ENCODE measurements at places on chromosomes 13 and 19.

DNA sequence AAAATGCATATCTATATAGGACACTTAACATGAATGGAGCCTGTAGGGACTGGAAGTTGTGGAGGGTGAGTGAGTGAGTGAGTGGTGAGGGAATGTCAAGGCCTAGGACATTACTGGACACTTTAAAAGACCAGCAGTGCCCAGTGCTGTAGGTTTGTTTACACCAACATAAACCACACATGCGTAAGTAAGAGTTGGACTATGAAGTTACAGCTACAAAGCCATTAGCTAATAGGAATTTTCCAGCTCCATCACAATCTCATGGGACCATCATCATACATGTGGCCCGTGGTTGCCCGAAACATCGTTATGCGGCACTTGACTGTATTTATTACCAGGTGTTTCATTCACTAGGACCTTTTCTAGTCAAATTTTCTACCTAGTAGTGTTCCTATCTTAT lies 49.2 kb downstream of the LATS2 start:
- no peak for DNase-seq

GRCh38 chr13:85543144-85543543 lies 256.1 kb downstream of the SLITRK6 start:
- DNase-seq: no peak

DNA sequence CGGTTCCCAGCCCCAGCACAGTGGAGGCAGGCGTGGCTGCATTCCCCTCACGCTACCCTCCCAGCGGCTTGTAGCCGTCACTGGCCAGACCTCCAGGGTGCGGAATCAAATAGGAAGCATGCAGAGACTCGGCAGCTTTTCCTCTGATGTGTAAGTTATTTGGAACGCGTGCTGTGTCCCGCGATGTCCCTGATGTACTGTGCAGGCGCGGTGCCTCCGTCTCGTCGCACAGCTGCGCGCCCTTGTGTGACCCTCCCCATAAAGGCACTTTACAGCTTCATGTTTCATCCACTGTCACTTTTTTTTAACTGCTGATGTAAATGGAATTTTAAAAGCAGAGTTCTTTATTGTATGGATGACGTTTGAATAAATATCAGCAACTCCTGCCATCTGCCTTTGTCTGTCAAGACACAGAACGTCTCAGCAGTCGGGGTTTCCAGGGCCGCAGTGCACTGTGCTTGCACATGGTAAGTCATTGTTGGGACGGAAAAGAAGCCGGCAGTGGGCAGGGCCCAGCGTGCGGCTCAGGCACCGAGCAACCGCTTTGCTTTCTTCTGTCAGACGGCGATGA lies 7.3 kb upstream of the F7 start:
- DNase-seq: no peak

GRCh38 chr19:11387162-11388034 lies 3.3 kb upstream of the EPOR start:
- DNase-seq: no peak

DNA sequence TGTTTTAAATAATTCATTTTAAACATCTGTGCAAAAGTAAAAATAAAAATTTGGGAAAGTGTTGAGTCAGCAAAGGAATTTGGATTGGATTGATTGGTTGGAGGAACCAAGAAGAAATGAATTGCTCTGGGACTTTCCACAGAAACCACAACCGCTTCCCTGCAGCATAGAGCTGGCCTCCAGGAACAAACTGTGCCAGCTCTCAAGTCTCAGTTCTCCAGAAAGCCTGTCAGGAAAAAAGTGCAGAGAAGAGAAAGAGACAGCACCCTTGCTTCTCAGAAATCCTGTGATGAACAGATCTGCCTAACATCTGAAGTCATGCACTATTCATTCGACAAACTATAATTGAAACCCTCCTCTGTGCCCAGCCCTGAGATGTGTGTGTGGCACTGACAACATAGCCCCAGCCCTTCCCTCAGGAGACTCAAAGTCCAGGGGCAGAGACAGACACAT lies 14.8 kb downstream of the LYPD3 start:
- DNase-seq: no peak

DNA sequence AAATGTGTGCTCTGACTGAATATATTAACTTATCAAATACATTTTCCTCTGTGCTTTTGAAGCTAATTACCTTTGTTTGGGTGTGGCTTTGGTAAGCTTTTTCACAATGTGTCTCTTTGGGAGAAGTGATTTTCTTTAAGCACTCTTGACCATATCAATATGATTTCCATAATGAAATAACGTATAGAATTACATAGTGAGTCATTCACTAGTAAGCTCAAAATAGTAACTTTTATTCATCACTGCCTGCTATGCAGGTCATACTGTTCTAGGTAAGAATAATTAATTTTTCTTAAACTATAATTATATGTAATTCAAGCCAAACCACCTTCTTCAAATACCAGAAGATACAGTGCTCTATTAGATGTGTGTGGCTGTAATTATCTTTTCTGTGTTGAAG lies 480.7 kb downstream of the MYO16 start:
- DNase-seq: no peak

DNA sequence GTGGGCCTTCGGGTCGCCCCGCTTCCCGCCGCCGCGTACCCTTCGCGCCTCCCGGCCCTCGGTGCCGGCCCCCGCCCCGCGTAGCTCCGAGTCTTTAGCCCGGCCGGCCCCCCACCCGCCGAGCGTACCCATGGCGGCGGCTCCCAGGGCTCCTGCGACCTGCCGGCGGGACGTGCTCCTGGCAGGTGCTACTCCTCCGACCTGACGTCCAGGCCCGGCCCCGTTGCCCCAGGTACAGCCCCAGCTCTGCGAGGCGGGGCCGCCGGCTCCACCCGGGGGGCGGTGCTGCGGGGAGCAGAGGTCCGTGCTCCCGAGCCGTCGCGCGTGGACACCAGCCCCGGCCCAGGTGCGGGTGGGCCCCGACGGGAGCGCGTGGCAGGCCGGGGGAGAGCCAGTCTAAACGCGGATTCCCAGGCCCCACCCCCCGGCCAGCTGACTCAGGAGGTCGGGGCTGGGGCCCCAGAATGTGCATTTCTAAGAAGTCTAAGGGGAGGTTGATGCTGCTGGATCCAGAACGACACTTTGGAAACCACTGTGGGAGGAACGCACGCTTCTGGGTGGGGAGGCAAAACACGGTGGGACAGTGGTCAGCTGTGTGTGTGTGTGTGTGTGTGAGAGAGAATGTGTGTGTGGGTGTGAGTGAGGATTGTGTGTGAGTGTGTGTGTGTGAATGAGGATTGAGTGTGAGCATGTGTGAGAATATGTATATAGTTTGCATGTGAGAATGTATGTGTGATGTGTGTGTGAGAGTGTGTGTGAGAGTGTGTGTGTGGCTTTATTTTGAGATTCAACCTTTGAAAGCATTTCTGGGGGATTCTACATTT lies at the start of gene SLC15A1:
Gene SLC15A1 (minus strand): TSS at position 206 of the 824 bp plus-strand sequence. CDS start 74 bp downstream, at position 132.
- no peak for DNase-seq

- DNase-seq: no peak
Measured at GRCh38 chr13:24777171-24777570, 13.2 kb downstream of the RNF17 start.

DNA sequence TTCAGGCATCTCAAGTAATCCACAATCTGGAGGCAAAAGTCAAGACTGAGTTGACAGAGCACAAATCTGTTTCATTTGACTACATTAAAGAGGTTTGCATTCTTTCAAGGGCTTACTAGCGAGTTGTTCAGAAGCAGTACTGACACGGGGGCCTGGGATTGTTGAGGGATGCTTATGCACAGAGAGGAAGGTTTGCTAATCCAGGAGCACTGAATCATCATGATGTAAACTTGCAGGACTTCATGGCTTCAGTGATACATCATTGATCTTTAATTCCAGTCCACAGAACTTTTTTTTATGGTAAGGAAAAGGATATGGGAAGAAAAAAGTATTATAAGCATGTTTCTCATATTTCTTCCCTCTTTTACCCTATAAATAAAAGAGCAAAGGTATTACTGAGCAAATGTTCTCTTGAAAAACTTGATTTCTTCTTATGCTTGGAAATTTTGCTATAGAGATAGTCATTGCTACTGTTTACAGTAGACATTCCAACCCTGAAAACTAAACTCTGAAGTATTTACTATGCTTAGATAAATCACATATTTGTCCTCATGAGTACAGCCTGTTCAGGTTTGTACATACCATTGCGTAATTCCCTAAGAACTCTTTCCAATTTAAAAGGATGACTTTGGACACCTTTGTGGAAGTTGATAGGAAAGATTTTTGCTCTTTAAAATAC lies 65.8 kb upstream of the KPNA3 start:
- no peak for DNase-seq

GRCh38 chr13:85659493-85659892 lies 139.7 kb downstream of the SLITRK6 start:
- no peak for DNase-seq

DNA sequence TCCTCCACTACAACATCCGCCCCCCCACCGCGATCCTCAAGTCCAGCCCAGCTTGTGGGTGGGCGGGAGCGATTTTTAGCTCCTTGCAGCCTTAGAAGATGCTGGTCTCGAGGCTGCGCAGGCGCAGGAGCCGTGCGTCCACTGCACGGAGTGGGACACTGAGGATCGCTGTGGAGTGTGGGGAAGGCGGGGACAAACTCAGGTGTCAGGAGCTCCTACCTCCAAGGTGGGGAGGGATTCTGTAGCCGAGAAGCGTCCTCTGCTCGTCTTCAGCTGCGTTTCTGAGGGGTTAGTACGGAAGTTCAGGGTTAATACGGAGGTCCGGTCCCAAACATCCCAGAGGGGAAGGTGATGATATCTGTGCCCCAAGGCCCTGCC lies at the start of gene RTBDN:
Gene RTBDN (minus strand): TSS at position 14 of the 378 bp plus-strand sequence. CDS start 4,600 bp downstream, outside the sequence.
- DNase-seq: no peak

GRCh38 chr13:106865716-106866440 lies 297.9 kb upstream of the ARGLU1 start:
- no peak for DNase-seq

GRCh38 chr19:55156202-55157063 lies 1.1 kb downstream of the TNNI3 start:
- DNase-seq: no peak

- DNase-seq: no peak
Measured at GRCh38 chr13:108037348-108037747, 178.0 kb downstream of the LIG4 start.

- no peak for DNase-seq
Measured at GRCh38 chr13:103692442-103692841, 626.2 kb upstream of the SLC10A2 start.

GRCh38 chr19:31312009-31312676 lies 37.1 kb downstream of the TSHZ3 start:
- no peak for DNase-seq

- no peak for DNase-seq
Measured at GRCh38 chr13:109869312-109870237, 83.2 kb upstream of the IRS2 start.

DNA sequence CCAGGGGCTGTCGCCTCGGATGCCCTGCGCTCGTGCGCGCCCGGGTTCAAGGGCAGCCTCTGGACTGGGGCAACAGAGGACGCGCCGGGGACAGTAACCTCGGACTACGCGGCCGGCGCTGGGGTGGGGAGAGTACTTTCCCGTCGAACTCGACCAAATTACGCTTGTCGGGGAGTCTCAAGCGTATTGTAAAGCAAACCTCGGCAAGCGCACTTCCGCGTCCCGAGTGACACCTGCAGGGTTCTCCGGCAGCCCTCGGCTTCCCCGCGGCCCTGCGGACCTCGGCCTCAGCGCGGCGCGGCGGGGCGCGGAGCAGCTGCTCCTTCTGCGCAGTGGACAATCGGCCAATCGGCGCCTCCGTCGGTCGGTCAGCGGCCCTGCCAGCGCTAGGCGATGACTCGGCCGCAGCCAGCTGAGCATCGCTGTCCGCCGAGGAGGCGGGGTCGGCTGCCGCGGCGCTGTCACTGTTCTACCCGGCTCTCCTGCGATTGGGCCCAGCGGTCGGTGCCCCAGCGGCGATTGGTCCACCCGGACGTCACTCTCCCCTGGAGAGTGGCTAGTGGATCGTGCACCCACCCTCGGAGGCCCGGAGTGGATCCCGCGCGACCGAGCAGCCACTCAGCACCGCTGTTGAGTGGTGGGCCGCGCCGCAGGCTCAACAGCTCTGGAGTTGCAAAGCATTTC lies at the start of gene SLC46A3:
Gene SLC46A3 (minus strand): TSS at position 428 of the 684 bp plus-strand sequence. CDS start 972 bp downstream, outside the sequence.
- DNase-seq: peak; percentile 95

GRCh38 chr19:28687296-28687695 lies 525.7 kb downstream of the UQCRFS1 start:
- DNase-seq: no peak

- DNase-seq: no peak
Measured at GRCh38 chr13:73938372-73939070, 195.7 kb downstream of the KLF12 start.

DNA sequence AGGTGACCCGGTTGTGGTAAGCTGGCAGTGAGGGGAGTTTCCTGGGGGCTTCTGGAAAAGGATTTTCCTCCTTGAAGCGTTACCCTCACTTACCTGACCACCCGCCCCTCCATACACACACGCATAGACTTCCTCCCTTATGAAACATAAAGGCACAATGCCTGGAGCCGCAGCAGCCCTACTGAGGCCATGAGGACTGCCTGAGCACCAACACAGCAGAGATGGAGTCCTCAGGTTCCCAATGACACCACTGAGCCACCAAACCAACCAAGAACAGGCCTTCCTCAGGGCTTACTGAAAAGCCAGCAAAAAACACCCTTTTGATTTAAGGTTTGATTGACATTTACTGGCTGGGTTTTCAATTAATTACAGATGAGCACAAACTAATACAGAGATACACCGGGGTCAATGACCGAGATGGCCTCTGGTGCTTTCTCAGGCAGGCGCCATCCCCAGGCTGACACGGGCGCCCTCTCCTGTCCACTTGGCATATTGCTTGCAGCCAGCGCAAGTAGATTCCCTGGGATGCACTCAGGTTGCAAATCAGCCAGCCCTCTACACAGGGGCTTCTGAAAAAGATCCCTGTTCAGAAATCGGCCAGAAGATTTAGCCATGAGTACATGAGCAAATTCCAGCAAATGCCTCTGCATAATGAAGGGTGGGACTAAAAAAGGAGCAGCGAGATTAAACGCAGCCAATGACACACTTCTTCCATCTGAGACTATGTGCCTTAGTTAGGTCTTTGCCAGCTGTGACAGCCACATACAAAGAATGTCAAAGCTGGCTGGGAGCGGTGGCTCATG lies 14.8 kb downstream of the OPA3 start:
- DNase-seq: peak; percentile 23

GRCh38 chr13:104553896-104554295 lies 1487.7 kb upstream of the SLC10A2 start:
- no peak for DNase-seq

GRCh38 chr13:53188120-53188519 lies 159.5 kb downstream of the OLFM4 start:
- DNase-seq: no peak

- DNase-seq: no peak
Measured at GRCh38 chr13:97911311-97912138, 42.0 kb upstream of the IPO5 start.

DNA sequence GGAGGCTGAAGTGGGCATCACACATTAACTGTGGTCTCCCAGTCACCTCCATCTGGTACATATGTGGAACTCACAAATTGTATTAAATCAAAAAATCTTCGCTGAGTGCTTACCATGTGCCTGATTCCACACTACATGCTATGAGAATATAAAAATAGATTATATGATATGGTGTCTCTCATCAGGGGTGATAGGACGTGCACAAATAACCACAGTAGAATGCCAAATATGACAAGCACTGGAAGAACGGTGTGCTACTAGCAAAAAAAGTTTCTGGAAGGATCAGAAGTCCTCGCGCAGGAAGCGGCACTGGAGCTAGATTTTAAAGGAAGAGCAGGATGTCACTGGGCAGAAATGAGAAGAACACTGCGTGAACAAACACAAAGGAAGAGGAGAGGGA lies 62.3 kb downstream of the TBC1D4 start:
- DNase-seq: no peak

Data from activated T-helper 1 cell treated with anti-CD3 and anti-CD28 coated beads, Interleukin-2, amount 50 U/mL, for 16 hours (primary cell).